NCI-H2107 (cell line): ENCODE measurements at places on chromosomes 3 and 15.

DNA sequence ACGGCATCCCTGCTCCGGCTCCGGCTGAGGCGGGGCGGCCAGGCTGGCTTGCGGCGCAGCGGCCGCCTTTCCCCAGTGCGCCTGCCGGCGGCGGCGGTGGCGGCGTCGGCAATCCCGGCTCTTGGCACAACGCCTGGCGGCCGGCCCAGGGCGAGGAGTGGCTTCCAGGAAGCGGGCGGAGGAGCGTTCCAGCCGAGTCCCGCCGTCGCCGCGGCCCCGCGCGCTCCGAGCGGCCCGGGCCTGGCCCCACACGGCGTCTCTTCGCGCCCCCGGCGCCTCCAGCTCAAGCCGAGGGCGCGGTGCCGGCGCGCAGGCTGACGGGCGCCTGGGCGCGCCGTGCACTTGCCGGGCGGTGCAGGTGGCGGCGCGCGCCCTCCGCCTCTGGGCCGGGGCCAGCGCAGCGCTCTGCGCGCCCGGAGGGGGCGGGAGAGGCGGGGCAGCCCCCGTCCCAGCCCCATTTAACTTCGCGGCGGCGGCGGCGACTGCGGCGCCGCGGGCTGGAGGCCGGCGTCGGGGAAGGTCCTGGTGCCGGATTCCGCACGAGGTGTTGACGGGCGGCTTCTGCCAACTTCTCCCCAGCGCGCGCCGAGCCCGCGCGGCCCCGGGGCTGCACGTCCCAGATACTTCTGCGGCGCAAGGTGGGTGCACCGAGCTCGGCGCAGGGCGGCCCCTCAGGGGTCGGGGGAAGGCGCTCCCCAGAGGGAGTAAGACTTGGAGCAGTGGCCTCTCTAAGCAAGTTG is at the start of gene ADAMTSL3:
TSS of gene ADAMTSL3 (plus strand) at position 485 of the 740 bp plus-strand sequence. CDS start 1,639 bp downstream, outside the sequence.
- no peak for DNase-seq

GRCh38 chr3:9059489-9060400 is 96.5 kb upstream of the RAD18 start:
- DNase-seq: no peak

DNA sequence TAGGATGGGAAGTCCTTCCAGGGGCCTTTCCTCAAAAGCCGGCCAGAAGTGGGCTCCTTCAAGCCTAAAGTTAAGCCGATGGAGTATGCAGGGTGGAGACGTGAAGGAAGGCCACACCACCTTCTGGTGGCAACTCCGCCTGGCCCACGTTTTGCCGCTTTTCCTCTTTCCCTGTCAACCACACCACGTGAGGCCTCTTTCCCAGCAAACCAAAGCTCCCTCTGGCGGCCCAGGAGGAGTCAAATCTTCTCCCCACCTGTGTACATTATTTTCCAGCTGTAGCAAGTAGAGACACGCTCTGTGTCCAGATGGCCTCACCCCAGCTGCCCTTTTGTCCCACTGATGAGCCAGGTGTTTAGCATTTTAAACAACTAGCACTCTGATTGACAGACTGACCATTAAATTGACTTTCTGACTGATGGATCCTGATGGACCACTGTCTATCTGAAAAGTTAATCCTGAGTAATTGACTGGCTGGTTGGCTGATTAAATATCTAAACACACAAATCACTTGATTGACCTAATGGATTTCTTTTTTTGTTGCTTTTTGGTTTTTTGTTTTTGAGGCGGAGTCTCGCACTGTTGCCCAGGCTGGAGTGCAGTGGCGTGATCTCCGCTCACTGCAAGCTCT is 59.6 kb upstream of the ZBTB38 start:
- DNase-seq: peak; percentile 44

- no peak for DNase-seq
These were observed 31.0 kb downstream of the IDH2 start for GRCh38 chr15:90071220-90071807.

DNA sequence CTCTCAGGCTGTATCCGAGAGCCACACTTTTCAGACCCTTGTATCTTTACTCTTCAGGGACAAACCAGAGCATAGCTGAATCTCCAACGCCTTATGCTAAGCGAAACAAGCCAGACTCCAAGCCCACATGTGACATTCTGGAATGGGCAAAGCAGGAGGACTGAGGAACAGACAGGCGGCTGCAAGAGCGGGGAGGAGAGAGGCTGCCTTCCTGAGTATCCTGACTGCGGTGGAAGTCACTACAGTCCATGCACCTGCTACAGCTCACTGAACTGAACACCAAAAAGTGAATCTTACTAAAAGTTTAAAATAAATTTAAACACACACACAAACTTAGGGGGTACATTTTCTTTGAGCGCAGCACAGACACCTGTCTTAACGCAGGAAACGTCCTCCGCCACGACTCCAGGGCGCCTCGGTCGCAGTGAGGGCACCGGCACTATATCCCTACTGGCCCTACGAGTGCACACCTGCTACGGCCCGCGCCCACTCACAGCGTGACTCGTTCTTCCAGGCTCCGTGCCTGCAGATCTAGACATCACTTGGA is 1.4 kb downstream of the CYFIP1 start:
- no peak for DNase-seq

GRCh38 chr3:127629467-127630403 is 750 bp downstream of the PODXL2 start:
- DNase-seq: no peak

DNA sequence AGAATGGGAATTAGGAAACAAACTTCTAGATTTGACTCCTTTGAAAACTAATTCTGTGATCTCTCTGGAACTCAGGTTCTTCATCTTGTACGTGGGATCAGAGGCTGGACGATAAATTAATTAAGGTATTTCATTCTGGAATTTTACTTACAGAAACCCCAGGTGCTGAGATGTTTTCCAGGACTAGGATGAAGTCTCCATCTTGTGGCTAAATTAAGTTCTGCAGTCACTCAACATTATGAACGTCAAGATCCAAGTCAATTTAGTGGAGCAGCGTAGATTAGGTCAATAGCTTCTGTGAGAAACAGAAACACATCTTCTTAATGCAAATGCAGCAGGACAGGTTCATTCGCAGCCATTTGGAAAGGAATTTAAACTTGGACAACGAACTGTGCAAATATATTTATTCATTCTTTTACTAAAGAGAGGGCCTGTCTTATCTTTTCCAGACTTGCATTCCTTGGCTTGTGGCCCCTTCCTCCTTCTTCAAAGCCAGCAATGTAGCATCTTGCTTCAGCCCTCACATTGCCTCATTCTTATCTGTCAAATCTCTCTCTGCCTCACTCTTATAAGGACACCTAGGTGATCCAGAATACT is 26.7 kb upstream of the TMC3 start:
- peak; percentile 1 for DNase-seq

DNA sequence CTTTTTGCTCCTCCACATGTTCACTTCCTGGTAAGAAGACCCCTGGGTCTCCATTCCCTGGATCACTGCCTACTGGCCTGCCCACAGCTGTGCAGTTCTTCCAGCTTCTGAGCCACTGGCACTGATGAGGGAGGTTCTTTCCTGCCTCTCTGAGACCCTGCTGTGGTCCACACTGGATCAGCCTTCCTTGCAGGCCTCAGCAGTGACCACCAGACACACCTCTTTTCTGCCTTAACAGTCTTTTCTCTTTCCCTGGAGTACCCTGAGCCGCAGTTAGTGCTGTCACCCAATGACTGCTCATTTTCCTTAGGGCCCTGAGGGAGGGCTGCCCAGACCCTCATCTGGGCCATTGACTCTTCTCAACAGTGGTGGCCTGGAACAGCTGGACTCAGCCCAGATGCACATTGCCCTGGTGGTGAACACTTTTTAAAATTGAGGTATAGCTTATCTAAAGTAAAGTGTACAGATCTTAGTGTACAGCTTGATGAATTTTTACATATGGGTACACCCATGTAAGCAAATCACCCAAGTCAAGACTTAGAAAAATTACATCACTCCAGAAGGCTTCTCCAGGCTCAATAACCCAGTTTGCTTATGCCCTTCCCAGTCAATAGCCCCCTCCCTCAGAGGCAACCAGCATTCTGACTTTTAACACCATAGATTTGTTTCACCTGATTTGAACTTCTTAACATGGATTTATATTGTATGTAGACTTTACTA is 32.8 kb upstream of the C3orf80 start:
- no peak for DNase-seq

DNA sequence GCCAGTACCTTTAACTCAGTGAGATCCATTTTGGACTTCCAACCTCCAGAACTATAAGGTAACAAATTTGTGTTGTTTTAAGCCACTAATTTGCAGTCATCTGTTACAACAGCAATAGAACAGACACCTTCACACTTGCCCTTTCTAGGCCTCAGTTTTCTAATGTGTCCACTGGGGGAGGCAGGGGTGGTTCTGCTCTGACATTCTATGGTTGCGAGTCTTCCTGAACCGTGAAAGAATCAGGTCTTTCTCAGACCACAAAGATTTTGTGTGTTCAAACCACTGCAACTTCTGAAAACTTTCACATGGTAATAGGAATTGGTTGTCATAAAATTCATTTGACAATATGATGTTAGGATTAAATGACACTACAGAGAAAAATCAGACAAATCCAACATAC is 26.8 kb upstream of the CSTA start:
- no peak for DNase-seq

GRCh38 chr15:92570391-92570790 is 85.2 kb downstream of the FAM174B start:
- DNase-seq: peak; percentile 4

DNA sequence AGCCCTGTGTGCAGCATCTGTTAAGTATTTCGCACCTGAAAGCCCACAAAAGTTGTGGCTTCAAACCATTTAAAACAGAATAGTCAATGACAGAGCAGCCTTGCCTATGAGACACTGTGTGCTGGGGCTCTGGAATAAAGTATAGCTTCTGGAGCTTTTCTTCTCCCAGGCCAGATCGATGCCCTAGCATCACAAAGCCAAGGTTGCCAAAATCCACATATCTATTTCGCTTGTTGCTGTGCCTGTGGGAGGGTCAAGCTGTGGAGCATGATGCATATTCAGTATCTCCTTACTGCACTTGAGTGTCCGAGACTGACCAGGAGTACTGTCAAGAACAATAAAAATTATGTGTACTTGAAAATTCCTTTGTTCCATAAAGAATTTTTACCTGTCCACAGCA is 7.6 kb downstream of the PLOD2 start:
- no peak for DNase-seq

GRCh38 chr3:47362701-47363100 is 18.1 kb upstream of the PTPN23 start:
- no peak for DNase-seq

GRCh38 chr15:42286445-42287029 is 13.3 kb upstream of the TMEM87A start:
- DNase-seq: no peak

GRCh38 chr3:156518726-156519125 is 36.2 kb downstream of the SSR3 start:
- DNase-seq: no peak

- DNase-seq: no peak
These were observed 16.2 kb downstream of the ZNF609 start for GRCh38 chr15:64476550-64476949.

DNA sequence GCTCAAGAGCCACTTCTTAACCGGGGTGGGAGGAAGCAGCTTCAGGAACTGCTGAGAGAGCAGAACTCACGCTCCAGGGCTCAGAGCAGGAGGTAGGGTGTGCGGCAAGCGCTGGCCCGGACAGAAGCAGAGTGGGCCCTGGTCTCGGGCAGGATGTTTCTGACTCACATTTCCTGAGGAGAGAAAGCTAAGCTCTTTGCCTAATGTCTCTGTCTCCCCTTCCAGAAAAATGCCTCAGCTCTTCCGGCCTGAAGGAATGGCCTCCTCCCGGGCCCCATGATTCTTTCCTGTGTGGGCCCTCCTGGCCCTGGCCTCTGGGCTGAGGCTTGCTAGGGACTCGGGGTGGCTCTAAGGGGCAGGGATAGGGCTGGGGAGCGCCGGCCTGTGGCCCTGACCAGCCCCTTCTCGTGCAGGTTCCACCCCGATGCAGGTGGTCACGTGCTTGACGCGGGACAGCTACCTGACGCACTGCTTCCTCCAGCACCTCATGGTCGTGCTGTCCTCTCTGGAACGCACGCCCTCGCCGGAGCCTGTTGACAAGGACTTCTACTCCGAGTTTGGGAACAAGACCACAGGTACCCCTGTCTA is 4.1 kb upstream of the STAB1 start:
- DNase-seq: no peak

GRCh38 chr3:184715943-184716621 is 4.2 kb upstream of the MAGEF1 start:
- DNase-seq: no peak

GRCh38 chr3:67294341-67294740 is 296.2 kb downstream of the KBTBD8 start:
- DNase-seq: no peak

DNA sequence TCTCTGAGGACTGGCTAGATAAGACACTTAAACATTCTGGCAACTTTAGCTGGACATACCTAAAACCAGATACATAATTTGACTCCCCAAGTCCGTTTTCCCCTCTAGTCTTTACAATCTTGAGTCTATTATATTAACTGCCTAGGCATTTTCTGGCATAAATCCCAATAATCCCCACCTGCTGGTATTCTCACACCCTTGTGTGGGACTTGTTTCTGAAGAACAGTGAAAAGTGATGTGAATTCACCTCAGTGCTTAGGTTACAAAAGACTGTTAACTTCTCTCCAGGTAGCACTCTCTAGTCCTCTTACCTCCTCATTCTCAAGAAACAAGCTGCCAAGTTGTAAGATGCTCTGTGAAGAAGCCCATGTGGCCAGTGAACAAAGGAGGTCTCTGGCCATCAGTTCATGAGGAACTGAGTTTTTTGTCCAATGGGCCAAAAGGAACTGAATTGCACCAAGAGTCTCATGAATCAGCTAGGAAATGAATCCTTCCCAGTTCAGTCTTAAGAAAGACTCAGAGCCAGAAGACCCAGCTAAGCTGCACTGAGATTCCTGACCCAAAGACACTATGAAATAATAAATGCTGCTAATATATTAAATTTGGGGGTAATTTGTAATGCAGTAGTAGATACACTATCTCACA is 4.1 kb downstream of the OSBPL11 start:
- no peak for DNase-seq

- DNase-seq: no peak
These were observed 441 bp upstream of the UCN2 start for GRCh38 chr3:48564022-48564421.

GRCh38 chr3:71453822-71454511 is 129.6 kb downstream of the FOXP1 start:
- no peak for DNase-seq

DNA sequence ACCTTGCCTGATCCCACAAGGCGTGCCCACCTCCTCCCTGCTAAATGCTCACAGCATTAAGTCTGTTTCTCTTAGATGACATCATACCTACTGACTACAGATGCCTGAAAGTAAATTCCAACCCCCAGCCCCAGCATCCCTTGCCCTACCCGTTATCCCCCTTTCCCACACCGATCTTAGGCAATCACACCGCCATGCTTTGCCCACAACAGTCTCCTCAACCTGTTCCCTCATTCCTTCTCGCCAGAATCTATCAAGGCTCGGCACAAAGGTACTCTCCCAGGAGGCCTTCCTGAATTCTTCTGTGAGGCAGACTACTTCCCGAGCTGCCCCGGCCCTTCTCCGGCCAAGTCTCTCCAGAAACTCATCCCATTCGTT is 789 bp upstream of the SEC61A1 start:
- DNase-seq: no peak

GRCh38 chr15:65389226-65389625 is 11.4 kb upstream of the IGDCC3 start:
- no peak for DNase-seq

- no peak for DNase-seq
These were observed 99.7 kb downstream of the VGLL4 start for GRCh38 chr3:11543948-11544387.
